ENCODE measurements at places on chromosomes 6 and 20. TPM values are rescaled to one million over a fixed set of nuclear protein-coding genes. Genes with fewer than 3 reads are reported as not detected.

DNA sequence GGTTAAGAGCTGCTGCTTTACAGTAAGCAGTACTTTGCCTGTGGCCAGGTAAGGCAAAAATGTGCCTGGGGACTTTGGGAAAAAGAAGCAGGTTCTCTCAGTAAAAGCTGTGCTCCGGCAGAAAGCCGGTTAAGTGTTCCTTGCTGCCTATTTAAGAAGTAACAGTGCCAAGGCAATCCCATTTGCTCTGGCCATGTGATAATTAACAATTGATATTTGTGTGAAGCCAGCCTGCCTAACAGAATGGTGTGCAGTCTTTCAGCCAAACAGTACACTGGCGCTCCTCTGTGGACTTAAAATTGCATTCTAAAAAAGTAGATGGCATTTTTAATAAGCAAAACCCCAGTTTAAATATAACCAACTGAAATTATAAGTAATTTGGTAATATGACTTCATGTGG, 430.3 kb downstream of the PLCB1 start:
- DNase-seq, result no peak

DNA sequence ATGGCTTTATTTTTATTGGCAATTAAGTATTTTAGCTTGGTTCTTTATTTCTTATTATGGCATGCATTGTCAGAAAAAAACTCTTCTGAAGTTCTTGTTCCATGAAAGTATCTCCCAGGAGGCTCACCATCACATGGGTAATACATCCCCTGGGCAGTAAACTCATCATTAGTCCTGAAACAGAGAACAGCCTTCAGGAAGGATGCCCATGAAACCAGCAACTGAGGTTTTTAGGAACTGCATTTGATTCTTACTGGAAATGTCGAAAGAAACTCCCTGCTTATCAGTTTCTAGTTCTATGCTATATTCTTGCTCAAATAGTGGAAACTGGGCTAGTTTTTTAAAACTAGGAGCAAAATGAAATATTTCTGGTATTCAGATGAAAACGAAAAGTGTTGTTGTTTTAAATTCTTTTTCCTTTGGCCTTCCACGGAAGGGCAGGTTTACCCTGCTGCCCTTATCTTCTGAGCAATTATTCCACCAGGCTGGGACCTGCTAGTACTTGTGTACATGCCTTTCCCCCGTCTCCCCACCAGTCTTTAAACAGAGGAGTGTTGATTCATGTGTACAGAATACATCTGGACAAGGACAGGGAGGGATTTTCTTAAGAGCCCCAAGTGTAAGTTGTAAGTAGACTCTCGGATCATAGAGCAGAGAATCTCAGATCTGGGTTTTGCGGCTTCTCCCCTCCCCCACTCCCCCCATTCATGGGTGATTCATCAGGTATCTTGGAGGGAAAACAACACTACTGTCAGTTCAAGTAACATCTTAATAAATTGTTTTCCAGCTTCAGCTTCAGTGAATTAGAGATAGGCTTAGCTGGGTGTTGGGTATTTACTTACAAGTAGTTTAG, 81.5 kb downstream of the RTN4IP1 start:
- peak; percentile 94 for DNase-seq

- DNase-seq, result peak; percentile 46
Observed at GRCh38 chr6:43129434-43130194, 41.5 kb upstream of the SRF start.

SLC22A7 gene
- total RNA-seq, result not detected

All from mammary epithelial cell (primary cell).